Cerebellar nuclear complex (tissue), 1 donor: ENCODE measurements at places on chromosomes 7 and 10.

- DNase-seq, result no peak
Measured at GRCh38 chr7:70525991-70526390, 606.0 kb upstream of the GALNT17 start.

DNA sequence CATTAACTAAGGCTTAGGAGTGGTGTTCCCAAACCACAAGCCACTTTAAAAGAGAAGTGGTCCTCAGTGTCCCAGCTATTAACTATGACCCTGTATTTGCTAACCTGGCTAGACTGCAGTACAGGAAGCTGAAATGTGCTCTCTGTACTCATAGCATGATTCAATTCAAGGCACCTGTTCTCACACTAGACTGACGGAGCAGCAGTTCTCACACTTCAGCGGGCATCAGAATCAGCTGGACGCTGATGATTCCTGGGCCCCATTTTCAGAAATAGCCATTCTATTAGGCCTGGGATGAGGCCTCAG is 24.5 kb upstream of the MSRB2 start:
- DNase-seq, result no peak

DNA sequence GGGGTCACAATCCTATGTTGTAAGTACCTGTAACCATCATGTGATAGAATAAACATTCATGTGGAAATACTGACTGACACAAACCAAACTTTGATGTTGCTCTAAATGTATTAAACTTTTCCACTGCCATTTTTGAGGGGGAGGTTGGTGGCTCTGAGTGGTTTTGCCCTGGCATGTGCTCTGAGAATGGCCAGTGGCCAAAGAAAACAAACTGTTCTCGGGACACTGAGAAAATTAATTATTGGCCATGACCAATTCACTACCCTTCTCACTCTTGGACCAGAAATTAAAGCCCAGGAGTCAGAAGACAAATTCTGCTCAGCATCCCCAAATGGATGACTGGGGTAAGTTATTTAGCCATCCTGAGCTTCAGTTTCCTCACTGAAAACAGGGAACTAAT is 195.9 kb downstream of the XPNPEP1 start:
- DNase-seq, result no peak

- DNase-seq, result no peak
Measured at GRCh38 chr7:53743697-53744402, 708.4 kb downstream of the POM121L12 start.

GRCh38 chr7:74373536-74373935 is 80.2 kb upstream of the GTF2IRD1 start:
- DNase-seq, result no peak

DNA sequence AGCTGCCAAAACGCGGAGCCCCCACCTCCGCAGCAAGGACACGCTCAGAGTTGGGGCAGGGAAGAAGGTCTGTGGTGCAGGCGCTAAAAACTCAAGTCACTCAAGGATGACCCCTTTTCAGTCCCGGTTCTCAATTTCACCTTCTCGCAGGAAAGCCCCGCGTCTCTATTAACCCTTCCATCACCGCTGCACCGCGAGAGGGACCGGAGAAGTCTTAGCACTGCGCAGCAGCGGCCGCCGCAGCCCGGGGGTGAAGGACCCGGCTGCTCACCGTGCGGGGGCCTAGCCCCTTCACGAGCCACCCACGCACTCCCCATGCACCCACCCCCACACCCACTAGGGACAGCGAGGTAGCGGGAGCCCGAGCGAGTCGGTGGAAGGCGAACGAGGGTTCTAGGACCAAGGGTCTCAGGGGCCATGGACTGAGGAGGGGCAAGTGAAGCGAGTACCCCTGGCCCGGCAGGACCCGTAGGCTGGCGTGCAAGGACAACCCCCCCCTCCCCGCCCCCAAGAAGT is 162.9 kb downstream of the SH3PXD2A start:
- DNase-seq, result no peak

GRCh38 chr7:23662984-23663313 is 17.1 kb upstream of the FAM221A start:
- no peak for DNase-seq

DNA sequence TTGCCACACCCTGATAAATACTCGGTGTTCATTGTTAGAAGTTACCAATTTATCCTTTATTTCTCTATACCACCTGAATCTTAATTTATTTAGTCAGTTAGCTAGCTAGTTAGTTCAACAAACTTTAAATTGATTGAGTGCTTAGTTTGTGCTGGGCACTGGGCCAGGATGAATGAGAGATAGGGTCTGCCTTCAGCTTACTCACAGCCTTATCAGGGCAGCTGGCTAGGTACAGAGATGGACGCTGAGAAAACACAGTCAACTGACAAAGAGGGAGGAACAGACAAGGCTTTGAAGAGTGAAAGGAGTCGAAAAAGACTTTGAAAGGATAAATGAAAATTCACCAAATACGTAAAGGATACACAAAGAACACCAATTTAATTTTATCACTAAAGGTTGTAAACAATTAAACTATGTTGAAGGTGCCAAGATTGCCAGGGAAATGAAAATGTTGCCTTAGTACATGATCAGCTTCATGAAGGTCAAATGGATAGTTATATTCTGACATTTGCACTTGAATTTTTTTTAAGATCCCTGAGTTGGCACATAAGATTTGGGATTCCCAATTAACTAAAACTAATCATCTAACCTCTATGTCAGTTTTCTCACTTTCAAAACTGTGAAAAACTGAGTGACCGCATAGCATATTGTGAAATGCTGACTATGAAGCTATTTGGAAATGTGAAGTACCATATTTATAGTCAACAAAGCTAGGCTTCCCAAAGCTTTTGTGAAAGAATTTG is 2.1 kb downstream of the CAV2 start:
- DNase-seq, result no peak

DNA sequence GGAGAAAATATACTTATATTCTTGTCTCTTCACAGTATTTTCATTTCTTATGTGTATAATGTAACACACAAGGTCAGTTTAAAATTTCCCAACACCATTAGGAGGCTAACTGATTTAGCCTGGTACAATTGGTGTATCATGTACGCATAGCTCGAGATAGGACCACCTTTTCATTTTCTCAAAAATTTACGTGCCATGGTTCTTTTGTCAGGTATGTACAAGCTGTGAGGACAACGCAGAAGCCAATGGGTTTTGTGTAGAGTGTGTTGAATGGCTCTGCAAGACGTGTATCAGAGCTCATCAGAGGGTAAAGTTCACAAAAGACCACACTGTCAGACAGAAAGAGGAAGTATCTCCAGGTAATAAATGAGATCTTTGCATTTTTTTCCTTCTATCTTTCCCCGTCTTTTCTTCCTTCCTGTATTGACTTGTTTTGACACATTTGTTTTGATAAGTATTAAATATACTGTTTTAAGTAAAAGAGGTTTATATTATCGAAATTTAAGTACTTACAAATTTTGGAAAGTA is 55.0 kb downstream of the TRIM24 start:
- DNase-seq, result no peak

DNA sequence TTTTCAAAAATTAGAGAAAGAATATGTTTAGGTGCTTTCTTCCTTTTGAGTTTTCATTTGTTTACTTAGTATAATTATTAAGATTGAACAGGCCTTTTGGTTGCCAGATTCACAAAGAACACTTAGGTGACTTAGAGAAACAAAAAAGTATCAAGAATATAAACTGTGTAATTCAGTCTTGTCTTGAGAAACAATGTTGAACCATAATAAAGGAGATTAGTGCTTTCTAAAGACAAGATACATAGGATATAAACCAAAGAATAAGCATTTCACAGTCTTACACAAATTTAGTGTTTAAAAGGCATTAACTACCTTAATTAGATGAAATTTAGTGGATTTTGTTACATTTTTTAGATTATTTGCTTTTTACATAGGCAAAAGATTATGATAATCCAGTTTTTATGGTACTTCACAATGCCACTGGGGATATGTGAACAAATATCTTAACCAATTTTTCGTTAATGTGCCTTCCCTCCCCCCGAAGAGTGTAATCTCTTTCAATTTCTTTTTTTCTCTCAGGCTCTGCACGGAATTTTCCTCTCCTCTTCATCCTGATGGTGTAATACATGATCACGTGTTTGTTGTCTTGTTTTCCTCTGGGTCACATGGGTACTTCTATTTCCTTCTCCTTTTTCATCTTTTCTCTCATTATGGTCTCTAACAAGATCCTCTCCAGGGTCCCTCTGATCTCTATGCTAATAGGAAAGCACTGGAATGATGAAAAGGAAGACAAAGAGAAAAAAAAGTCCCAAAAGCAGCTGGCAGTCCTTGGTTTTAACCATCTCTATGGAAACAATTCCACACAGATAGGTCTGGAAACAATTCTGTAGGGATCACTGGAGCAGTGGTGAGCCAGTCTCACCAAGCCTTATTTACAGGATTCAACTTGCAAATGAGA is 3.7 kb upstream of the HNRNPH3 start:
- DNase-seq, result peak; percentile 16

DNA sequence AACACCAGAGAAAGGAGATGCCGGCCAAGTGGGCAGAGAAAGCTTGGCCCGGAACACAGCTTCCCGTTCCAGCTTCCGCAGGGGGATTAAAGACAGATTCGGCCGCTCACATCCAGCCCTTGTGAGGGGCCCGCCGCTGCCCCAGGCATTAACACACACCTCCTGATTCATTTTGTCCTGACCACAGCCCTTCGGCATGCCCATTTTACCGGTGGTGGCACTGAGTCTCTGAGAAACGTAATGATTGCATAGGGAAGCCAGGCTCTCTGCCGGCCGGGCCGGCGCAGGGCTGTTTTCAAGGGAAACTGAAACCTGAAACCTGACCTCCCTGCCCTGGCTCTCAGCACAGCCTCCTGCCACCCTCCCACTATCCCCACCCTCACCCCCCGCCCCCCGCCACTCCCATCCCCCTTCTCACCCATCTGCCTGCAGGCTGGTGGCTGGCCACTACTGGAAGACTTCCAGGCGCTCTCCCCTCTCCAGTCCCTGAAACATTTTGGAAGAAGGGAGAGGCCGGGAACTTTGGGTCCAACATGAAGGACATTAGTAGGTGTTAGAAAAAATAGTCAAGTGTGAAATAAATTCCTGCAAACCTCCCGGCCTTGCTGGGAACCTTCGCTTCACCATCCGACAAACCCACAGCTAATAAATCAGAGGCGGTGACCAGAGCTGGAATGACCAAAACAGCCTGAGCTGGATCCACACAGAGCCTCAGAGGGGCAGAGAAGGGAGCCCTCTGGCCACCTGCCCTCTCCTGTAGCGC is 83.5 kb upstream of the CUX1 start:
- DNase-seq, result no peak
